Fibroblast of the aortic adventitia (primary cell): ENCODE measurements at places on chromosomes 5 and 9. TPM values are rescaled to one million over a fixed set of nuclear protein-coding genes. Genes with fewer than 3 reads are reported as not detected.

Gene TTC23L
- total RNA-seq, result 0.36 TPM in 1 of 2 replicates, not detected in the other

Gene ZDHHC11B
- under 0.01 and 0.74 TPM in 2 replicates for total RNA-seq

Gene CTSL
- total RNA-seq, result 510 and 513 TPM in 2 replicates

Gene LOX
- total RNA-seq, result 65.0 and 193 TPM in 2 replicates

Gene CDK5RAP2
- total RNA-seq, result 36.8 and 66.6 TPM in 2 replicates

Gene PTGER4
- 0.57 and 12.0 TPM in 2 replicates for total RNA-seq

Gene GABRG2
- total RNA-seq, result not detected in 2 replicates

Gene ECPAS
- 103 and 114 TPM in 2 replicates for total RNA-seq
